ENCODE measurements at places on chromosomes 3 and 15. TPM values are rescaled to one million over a fixed set of nuclear protein-coding genes. Genes with fewer than 3 reads are reported as not detected.
A peak's percentile ranks its signal among the peaks of the same experiment; 100 is the strongest.

GRCh38 chr3:188267790-188268335, 113.9 kb downstream of the LPP start:
- DNase-seq, result no peak

DNA sequence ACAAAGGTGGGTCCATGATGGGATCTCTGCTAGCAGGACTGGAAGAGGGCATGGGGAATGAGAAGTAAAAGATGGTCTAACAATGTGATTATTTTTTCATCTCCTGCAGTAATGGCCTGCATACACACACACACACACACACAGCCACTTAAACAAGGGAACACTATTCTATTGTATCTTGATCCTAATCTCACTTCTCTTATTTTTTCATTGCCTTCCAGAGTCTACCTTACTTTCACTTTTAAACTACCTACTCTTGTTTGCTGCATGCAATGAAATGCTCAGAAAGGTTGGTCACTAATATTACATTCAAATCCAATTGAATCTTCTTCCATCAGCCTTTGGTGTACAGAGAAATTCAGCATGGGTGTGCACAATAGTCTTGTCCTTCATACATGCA, 853.8 kb downstream of the IGSF11 start:
- no peak for DNase-seq

DNA sequence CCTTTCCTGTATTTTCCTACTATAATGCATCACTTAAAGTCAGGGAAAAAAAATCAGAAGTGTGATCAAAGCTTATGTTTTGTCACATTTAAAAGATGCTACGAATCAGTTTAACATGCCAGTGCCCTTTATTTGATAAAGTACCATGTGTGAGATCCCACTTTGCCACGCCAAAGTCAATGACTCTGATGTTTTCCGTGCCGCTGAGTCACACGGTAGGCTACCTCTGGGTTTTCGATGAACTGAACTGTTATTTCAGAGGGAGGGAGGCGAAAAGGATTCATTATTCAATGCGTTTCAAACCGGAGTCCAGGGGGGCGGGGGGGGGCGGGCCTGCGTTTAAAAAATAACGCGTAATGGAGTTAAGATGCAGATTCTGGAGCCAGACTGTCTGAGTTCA, 203.0 kb downstream of the ABHD5 start:
- peak; percentile 4 for DNase-seq

COL8A1 gene
- total RNA-seq, result 0.10 TPM

GRCh38 chr3:194884649-194885315, 199.1 kb downstream of the FAM43A start:
- no peak for DNase-seq

DNA sequence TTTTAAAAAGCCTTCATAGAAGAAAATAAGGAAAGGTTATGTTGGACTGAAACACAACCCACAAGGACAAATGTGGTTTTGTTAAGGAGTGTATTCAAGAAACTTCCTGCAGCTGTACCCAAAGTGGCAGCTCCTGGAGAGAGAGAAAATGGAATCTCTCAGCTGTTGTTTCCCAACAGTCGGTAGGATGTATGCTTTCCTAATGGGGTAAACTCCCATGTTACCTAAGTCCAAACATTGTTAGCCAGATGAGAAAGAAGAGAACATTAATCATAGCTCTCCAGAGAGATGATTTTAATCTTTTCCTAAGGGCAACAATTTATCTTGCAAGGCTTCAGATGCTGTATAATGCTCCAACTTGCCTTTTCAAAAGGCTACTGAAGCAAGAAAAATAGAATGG, 22.6 kb upstream of the TEX9 start:
- no peak for DNase-seq

CAPN7 gene
- 29.6 TPM for total RNA-seq

GRCh38 chr3:53259427-53260259, 3.8 kb upstream of the TKT start:
- DNase-seq, result no peak

GRCh38 chr3:11037976-11038375, 45.4 kb downstream of the SLC6A1 start:
- no peak for DNase-seq

CHRNA3 gene
- not detected for total RNA-seq

DNA sequence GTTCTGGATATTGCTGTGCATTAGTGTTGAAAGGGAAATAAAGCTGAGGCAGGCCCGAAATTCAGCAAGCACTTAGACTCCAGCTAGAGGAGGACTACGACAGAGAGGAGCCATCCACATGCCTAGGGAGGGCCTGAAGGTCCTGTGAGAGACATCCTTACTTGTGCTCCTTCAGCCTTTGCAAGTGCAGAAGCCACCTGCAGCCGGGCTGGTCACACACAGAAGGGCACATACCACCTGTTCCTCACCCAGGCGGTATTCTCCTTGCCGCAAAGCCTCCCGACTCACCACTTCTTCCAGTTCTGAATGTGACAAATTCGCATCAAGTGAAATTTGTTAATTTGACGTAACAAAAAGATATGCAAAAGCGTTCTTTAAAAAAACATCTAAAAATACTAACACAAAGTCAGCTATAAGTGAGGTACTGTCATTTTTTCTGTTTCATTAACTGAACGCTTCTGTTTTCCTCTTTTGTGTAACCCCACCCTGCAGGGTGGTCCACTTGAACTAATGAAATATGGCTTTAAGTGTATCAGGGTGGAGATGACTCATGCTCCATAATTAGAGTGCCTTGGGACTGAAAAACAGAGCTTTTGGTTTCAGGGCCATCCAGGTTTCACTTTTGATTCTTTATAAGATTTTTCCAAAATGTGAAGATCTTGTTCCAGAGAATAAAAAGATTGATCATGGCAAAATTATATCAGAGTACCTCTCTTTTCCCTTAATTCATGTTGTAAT, 467.9 kb upstream of the ATP11B start:
- DNase-seq, result no peak

- DNase-seq, result no peak
These were observed 5.1 kb downstream of the SPESP1 start for GRCh38 chr15:68935400-68935937.

GRCh38 chr15:29813009-29813408, 9.3 kb downstream of the TJP1 start:
- DNase-seq, result no peak

DNA sequence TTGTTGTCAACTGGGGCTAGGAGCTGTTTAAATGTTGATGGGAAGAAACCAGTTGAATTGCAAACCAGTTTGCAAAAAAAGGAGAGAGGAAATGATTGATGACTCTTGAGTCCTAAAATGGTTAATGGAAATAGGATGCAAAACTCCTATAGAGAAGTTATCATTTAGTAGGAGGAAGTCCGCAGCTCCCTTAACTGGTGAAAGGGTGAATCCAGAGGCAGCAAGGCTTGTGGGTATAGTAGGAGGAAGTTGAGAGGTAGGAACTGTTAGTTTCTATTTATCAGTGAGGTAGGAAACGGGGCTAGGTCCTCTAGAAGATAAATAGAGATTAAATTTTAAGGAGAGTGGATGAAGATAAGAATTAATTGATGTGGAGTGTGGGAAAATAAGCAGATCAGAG, 15.4 kb downstream of the IREB2 start:
- DNase-seq, result no peak

GCHFR gene
- total RNA-seq, result 40.9 TPM

GRCh38 chr3:73108750-73109149, 47.3 kb downstream of the EBLN2 start:
- DNase-seq, result no peak

- no peak for DNase-seq
These were observed 284.8 kb upstream of the CFAP20DC start for GRCh38 chr3:59334585-59334984.

DNA sequence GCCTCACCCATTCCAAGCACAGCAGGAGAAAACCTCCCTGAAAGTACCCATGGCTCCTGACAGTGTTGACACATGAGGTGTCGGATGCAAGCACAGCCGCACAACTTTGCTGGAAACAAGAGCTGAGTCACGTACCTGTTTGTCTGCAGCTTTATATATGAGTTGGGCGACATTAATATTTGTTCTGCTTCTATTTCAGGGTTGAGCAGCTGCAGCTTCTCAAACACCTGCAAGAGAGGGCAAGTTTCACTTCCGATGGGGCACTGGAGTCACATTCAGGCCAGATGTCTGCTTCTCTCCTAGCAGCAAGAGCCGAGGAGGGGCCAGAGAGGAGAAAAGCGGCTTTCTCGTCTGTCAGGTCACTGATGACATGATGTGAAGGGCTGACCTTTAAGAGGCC, 88.0 kb downstream of the NUP210 start:
- no peak for DNase-seq

GRCh38 chr3:197014024-197014423, 15.6 kb downstream of the MELTF start:
- no peak for DNase-seq

DNA sequence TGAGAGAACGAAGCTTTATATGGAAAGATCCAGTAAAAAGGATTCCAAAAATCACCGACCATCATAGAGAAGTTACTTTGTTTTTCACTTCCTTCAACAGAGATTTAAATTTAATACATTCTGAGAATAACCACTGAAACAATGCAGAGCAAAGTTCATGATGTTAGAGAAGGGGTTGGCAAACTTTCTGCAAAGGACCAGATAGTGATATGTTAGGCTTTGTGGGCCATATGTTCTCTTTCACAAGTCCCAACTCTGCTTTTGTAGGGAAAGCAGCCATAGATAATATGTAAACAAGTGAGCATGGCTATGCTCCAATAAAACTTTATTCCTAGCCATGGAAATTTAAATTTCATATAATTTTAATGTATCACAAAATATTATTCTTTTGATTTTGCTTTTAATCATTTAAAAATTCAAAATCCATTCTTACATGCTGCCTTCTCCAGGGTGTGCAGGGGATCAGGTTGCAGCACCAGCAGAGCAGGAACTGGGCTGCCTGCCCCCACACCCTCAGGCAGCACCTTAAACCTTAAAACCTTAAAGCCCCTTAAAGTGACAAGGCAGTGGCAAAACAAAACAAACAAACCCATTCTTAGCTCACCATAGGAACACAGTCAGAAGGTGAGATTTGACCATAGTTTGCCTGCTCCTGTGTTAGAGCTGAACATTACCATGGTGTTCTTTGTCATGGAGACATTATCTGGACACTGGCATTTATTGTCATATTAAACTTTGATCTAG, 16.9 kb upstream of the IGSF10 start:
- DNase-seq, result no peak

DNA sequence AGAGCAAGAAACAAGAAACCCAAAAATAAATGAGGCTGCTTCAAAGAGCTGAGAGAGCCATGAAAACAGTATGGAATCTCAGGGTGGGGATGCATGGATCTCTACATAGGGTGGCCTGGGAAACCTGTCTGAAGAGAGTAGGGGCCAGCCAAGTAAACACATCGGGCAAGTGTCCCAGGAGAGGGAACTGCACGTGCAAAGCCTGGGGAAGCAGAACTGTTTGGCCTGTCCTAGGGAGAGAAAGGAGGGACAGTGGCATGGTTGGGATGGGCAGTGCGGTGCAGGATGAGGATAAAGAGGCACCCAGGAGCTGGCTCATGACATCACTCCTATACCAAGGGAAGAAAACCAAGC, 269.0 kb upstream of the ST8SIA2 start:
- no peak for DNase-seq

GOLGA8B gene
- 228 TPM for total RNA-seq

SYNM gene
- 3.3 TPM for total RNA-seq

- DNase-seq, result no peak
These were observed 77.6 kb downstream of the CHCHD4 start for GRCh38 chr3:14047027-14047426.

PLA2G4D gene
- total RNA-seq, result not detected

DNA sequence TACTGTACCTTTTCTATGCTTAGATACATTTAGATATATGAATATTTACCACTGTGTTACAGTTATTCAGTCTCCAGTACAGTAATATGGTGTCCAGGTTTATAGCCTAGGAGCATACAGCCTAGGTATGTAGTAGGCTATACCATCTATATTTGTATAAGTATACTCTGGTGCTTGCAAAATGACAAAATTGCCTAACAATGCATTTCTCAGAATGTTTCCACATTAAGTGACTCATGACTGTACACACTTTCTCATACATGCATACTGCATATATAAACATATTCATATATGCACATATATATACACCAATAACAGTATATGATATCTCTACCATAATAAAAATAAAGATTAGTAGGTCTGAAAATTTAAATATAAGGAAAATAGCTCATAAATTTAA, 169.3 kb downstream of the DPH6 start:
- DNase-seq, result no peak

DNA sequence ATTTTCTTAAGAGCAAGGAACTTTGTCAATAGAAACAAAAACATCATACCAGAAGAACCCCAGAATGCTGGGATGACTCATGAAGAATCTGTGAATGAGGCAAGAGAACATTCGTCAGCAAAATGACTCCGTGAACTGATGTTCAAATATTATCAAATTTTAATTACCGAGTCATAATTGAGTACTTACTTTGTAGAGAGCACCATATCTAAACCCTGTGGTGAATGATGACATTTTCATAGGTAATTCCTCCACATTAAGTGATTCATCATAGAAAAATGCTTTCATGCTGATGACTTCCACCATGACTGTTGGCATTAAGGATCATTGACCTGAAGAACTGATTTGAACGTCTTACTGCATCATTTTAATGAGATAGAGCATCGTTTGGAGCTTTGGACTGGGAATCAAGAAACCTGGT, 56.3 kb downstream of the PPARG start:
- no peak for DNase-seq

- DNase-seq, result peak; percentile 43
These were observed 35.4 kb downstream of the BCL2L10 start for GRCh38 chr15:52076889-52077781.

GRCh38 chr15:25287823-25288222, 151.0 kb downstream of the UBE3A start:
- no peak for DNase-seq

DNA sequence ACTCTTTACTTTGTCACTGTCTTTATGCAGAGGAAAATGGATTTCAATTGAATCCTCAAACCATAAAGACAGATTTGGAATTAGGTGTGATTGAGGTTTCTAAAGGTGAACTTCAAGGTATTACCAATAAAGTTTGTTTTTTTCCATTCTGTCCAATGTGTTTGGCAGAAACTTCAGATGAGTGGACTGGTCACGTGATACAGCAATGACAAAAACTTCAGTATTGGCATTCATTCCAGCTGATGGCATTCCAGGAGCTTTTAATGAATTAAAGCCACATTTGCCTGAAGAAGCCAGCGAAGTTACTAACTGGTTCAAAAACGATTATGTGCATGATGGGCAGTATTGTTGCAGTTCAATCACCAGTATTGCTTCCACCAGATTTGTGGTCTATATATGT, 4.5 kb upstream of the MASP1 start:
- DNase-seq, result no peak

DNA sequence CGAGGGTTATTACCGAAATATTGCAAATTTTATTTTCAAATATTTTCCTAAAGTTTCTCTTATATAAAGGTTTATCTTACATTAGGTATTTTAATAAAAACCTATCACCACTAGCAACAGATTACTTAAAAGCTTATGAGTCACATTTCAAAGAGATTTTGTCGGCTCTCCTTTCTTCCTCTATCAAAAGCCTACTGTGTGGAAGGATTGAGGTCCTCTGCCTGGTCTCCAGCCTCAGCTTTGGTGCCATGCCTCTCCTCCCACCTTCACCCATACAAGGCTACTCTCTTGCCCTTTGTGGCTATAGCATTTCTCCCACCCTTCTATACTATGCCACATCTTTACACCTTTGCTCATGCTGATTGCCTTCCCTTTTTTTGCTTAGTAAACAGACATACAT, 199.3 kb downstream of the TNIK start:
- no peak for DNase-seq

SIDT1 gene
- 21.3 TPM for total RNA-seq

NDUFB5 gene
- 114 TPM for total RNA-seq

Data from activated T-cell treated with anti-CD3 and anti-CD28 coated beads, Interleukin-2, amount 50 U/mL, for 72 hours (primary cell).